ENCODE measurements at places on chromosomes 1 and 21.

DNA sequence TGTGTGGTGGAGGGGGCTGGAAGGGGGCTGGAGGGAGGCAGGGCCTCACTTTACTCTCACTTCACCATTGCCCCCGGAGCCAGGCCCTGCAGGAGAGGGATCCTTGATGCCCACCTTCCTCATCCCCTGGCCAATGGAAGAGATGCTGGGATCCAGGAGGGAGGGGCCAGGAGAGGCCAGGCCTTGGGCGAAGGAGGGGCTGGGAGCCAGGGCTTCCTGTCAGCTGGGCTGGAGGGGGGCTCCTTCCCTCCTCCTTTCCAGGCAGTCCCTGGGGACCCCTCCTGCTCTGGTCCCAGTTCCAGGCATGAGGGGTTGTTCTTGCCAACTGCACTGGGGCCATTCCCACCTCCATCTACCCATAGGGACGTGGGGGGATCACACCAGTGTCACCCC, 5.7 kb downstream of the AHDC1 start:
- DNase-seq, result no peak

- DNase-seq, result peak; percentile 22
These were observed 70.5 kb downstream of the SSBP3 start for GRCh38 chr1:54335755-54336108.

- no peak for DNase-seq
These were observed 93.2 kb downstream of the CTH start for GRCh38 chr1:70504176-70504820.

DNA sequence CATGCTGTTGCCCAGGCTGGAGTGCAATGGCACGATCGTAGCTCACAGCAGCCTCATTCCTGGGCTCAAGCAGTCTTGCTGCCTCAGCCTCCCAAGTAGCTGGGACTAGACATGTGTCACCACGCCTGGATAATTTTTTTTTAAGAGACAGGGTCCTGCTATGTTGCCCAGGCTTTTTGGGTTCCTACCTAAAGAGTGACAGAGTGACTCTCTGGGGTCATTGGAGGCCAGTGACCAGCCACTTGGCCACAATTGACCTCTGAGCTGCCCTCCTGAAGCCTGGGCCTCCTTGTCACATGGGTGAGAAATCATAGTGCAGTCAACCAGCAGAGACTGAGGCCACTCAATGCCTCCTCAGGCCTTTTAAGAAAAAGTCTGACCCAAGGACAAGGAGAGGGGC, 5.7 kb downstream of the DIO1 start:
- no peak for DNase-seq

All from SK-MEL-5 (cell line).